ENCODE measurements at places on chromosomes 5 and 9.

- no peak for DNase-seq
Observed at GRCh38 chr9:117725426-117725887, 21.3 kb downstream of the TLR4 start.

GRCh38 chr5:106314221-106314824 lies 1356.4 kb downstream of the EFNA5 start:
- DNase-seq, result no peak

DNA sequence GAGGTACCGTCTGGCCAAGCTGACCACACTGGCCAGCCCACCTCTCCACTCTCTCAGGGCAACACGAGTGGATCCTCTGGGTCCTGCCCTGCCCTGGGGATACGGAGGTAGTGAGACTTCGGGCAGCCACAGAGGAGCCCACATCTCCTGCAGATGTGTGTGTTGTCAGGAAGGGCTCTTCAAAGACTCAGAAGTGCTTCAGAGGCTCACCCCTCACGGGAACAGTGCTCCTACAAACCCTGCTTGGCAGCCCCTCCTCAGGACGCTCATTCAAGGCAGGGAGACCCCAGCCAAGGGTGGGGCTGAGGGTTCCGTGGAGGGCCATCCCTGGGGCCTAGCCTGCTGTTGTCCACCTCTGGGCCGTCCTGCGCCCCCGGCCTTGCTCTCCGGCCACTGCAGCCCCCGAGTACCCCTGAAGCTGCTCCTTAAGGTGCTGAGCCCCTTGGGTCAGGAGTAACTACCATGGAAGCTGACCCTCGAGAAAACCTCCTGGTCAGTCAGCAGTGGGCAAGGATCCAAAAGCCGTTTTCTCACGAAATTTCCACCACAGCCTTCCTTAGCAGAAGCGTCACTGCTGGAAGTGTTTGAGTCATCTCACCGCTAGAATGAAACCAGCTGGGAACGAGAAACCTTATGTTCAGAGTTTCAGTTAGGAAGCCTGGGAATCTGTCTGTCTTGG lies 23.2 kb upstream of the LRRC14B start:
- no peak for DNase-seq

- DNase-seq, result no peak
Observed at GRCh38 chr5:178420354-178420781, 169.8 kb downstream of the COL23A1 start.

- DNase-seq, result no peak
Observed at GRCh38 chr5:132234684-132235062, 7.0 kb upstream of the P4HA2 start.

GRCh38 chr5:39598661-39599248 lies 174.0 kb upstream of the DAB2 start:
- DNase-seq, result no peak

- no peak for DNase-seq
Observed at GRCh38 chr5:97049175-97049574, 93.2 kb downstream of the LIX1 start.

- DNase-seq, result no peak
Observed at GRCh38 chr5:98144710-98145109, 628.8 kb upstream of the RGMB start.

- DNase-seq, result no peak
Observed at GRCh38 chr9:78756813-78757510, 460.0 kb downstream of the PSAT1 start.

DNA sequence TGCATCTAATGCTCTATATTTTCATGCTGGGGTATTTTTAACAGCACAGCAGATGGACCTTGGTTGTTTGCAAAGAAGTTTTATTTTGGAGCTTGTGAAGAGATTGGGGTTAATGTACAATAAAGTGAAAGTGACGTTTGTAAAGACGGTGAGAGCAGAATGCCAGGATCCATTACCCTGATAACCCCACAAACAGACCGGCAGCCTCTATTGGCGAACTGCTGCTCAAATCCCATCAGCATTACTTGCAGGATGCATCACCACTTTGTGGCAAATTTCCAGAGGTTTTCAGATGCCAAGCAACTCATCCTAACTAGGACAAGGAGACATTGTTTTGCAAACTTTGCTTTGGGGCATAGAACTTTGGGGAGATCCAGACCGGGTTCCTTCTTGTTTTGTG lies 383.3 kb upstream of the ZNF462 start:
- no peak for DNase-seq

DNA sequence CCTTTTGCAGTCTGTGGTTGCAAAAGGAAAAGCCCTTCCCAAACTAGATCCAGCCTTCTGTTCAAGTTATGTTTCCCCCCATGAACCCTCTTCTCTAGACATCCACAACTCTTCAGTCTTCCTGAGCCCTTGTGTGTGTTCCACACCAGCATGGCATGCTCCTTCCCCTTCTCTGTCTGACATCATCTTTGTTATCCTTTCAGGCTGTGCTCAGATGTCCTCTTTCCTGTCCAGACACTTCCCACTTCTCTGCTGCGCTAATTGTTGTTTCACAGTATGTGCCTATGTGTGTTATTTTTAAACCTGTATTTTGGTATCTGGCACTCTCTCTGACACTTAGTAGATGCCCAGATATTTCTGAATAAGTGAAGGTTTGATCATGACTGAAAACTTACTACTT lies 38.2 kb downstream of the FOCAD start:
- DNase-seq, result no peak

DNA sequence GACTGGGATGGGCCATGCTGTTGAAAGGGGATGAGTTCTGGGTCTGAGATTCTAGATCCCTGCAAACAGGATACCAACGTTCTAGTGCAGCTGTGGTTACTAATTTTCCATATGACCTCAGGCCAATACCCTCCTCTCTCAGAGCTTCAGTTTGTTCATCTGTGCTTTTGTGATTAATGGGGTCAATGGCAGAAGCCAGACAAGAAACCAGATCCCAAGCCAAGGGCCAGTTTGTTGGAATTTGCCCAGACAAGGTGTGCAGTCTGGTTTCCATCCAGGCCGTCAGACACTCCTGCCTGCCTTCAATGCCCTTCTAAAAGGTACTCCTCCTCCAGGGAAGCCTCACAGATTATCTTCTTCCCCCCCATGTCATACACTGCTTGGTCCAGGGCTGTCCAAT lies 11.4 kb downstream of the MYORG start:
- no peak for DNase-seq

DNA sequence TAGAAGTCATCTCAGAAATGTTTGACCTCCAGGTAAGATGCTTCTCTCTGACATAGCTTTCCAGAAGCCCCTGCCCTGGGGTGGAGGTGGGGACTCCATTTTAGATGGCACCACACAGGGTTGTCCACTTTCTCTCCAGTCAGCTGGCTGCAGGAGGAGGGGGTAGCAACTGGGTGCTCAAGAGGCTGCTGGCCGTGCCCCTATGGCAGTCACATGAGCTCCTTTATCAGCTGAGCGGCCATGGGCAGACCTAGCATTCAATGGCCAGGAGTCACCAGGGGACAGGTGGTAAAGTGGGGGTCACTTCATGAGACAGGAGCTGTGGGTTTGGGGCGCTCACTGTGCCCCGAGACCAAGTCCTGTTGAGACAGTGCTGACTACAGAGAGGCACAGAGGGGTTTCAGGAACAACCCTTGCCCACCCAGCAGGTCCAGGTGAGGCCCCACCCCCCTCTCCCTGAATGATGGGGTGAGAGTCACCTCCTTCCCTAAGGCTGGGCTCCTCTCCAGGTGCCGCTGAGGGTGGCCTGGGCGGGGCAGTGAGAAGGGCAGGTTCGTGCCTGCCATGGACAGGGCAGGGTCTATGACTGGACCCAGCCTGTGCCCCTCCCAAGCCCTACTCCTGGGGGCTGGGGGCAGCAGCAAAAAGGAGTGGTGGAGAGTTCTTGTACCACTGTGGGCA lies 642 bp downstream of the CSF2 start:
- DNase-seq, result no peak

- DNase-seq, result no peak
Observed at GRCh38 chr5:17314907-17315471, 97.6 kb downstream of the BASP1 start.

GRCh38 chr5:63262185-63262981 lies 683.8 kb downstream of the LRRC70 start:
- no peak for DNase-seq

GRCh38 chr9:21450733-21451394 lies 10.6 kb downstream of the IFNA1 start:
- DNase-seq, result no peak

DNA sequence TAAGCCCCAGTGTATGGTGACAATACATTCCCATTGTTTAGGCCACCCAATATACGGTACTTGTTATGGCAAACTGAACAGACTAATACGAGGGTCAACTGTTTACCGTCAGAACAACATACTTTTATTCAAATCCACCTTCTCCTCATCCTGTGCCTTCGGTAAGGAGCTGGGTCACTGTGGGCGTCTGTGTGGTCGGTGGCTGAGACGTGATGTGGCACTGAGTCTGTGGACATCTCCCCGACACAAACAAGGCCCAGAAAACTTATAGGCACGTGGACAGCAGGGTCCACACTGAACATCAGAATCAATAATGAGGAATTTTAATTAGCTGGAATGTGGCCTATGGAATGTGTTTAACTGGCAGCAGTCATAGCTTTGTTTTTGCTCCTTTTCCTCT lies 154.3 kb upstream of the IRX2 start:
- DNase-seq, result no peak

DNA sequence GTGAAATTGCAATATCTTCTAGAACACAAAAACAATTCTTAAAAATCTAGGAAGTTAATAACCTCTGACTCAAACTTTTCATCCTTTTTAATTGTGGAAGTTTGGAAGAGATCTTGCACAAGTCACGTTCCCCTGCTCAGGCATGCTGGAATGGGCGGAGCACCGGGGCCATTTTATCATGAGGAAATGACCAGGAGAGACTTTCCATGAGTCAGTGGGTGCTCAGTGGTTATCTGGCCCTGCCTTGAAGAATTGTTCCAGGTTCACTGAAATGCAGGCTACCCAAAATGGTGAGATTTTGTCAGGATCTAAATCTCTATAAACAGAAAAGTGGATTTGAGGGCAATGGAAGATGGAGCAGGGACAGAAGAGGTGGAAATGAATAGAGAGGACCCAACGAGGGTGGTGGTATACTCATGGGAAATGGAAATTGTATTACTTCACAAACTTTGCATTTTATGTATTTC lies 61.2 kb downstream of the FYB1 start:
- no peak for DNase-seq

- no peak for DNase-seq
Observed at GRCh38 chr5:61949054-61949678, 356.8 kb upstream of the KIF2A start.

DNA sequence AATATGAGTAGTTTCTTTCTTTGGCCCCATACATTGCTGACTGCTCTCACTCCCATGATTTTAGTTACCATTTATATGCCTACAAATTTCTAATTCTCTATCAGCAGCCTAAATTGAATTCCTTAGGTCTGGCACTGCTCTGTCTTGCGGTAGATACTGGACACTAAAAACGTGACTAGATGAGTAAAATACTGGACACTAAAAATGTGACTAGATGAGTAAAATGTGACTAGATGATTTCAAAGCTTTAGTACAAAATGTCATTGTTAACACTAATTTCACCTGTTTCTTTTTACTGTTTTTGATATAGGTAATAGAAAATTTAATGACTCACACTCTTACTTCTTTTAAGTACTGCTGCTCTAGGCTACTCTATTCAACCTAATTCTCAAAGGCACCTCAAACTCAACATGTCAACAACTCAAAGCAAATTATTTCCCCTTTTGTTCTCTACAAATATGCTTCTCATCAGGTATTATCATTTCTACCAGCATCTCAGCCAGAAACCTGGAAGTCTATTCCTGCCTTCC lies 31.4 kb upstream of the GOLGA1 start:
- DNase-seq, result no peak

- DNase-seq, result no peak
Observed at GRCh38 chr5:167295681-167296005, 995.8 kb upstream of the WWC1 start.

GRCh38 chr5:77329664-77330430 lies 119.4 kb downstream of the PDE8B start:
- DNase-seq, result no peak

DNA sequence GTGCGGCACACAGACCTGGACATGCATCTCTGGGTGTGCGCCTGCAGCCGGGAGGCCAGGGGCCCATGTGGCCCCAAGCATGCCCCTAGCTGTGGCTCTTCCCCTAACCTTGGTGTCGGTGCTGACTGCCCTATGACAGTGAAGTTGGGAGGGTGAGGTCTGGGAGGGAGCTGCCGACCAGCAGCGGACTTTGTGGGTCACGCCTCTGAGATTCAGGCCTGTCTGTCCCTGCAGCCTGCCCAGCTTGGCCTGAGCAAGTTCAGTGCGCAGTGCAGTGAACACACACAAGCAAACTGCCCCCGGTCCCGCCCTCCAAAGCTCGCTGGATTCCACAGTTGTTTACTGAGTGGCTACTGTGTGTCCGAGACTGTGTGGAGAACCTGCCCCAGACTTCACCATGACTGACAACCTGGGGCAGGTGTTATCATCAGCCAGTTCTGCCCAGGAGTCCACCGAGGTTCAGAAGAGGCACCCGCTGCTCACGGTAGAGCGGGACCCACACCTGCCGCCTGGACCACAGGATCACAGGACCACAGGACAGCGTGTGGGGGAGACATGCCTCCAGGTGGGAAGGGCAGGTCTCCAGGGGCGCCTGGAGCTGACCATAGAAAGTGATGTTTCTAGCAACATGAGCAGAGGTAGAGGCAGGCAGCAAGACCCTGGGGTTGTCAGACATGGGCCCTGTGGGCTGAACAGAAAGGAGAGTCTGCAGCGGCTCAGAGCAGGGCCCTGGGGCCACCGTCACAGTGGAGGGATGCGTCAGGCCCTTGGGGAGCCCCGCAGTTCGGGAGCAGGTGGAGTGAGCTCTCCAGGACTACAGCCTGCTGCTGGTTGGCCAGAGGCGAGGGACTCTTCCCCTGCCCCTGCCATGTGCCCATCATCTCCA lies 105.1 kb downstream of the PHF2 start:
- DNase-seq, result no peak

DNA sequence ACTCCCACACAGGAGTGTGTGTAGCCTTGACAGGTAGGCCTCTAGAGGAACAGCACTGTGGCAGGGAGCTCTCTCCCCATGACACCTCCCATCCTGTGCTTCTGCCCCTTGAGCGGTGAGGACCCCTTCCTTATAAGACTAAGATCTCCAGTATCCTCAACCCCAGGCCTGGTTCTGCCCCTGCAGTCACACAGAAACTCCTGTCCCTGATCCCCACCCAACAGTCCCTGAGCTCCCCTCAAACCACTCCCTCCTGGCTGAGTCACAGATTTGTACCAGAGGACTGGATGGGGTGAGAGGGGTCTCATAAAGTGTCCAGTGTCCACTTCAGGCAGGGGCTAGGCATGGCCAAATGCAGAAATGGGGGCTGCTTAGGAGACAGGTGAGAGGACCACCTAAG lies 47.8 kb upstream of the CDKN2AIPNL start:
- DNase-seq, result no peak

GRCh38 chr5:2282893-2283292 lies 400.2 kb upstream of the IRX4 start:
- no peak for DNase-seq

DNA sequence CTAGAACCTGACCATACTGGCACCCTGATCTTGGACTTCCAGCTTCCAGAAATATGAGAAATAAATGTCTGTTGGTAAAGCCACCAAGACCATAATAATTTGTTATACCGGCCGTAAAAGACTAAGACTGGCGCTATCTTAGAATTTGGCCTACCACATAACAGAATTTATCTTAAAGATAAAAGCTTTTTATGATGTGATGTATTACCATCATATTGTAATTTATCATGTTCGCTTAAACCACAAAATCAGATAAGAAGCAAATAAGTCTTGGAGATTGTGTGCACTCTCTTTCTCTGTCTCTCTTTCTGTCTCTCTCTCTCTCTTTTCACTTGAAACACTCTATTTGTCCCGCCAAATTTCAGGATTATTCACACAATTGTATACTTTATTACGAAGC lies 35.6 kb downstream of the FST start:
- DNase-seq, result no peak
